ENCODE measurements at places on chromosomes 3 and 15. TPM values are rescaled to one million over a fixed set of nuclear protein-coding genes. Genes with fewer than 3 reads are reported as not detected.
A peak's percentile ranks its signal among the peaks of the same experiment; 100 is the strongest.

- DNase-seq, result no peak
Observed at GRCh38 chr3:126451511-126451910, 24.2 kb downstream of the ZXDC start.

DNA sequence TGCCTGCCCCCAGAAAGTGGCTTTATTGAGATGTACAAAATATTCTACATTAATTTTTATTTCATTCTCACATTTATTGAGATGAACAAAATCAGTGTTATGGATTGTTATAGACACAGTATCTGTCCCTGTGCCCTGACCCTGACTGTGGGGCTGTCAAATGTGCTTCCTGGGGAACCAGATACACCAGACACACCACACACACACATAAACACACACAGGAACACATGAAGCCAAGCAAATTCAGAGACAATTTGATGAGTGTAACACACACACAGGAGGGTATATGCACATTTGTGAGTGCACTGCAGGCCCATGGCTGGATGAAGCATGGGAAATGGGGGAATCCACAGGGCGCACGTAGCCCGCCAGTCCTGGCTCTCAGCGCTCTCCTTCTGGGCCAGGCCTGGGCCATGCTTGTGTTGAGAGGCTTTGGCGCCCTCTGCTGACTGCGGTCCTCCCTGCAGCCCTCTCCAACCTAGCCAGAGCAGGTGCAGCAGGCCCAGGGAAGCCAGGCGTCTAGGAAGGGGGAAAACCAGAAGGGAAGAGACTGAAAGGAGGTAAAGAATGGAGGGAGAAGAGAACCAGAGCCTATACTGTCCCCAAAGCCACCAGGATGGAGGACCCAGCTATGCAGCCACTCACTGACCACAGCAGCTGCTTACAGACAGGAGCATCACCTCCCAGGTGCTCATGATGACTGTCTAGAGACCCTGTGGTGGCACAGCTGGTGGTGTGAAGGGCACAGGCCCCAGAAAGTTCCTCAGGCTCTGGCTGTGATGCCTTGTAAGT is 18.0 kb upstream of the LOXL1 start:
- DNase-seq, result peak; percentile 85

- DNase-seq, result no peak
Observed at GRCh38 chr15:83855956-83856355, 202.0 kb downstream of the ADAMTSL3 start.

RHCG gene
- 373 TPM for polyA plus RNA-seq

DNA sequence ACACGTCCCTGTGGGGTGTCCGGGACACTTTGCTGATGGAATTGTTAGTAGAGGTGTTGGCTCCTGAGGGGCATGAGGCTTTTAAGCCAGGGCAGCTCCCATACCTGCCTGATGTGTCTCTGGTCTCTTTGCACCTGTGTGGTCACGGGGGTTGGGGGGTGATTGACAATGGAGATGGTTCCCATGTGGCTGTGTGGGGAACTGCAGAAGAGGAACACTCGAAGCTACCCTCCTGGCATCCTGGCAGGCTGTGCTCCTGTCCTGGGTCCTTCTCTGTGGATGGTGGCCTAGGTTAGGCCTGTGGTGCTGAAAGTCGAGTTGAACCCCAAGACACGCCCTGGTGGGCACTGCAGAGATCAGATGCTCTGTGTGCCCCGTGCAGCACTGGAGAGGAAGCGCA is 73.4 kb downstream of the HMCES start:
- no peak for DNase-seq

DNA sequence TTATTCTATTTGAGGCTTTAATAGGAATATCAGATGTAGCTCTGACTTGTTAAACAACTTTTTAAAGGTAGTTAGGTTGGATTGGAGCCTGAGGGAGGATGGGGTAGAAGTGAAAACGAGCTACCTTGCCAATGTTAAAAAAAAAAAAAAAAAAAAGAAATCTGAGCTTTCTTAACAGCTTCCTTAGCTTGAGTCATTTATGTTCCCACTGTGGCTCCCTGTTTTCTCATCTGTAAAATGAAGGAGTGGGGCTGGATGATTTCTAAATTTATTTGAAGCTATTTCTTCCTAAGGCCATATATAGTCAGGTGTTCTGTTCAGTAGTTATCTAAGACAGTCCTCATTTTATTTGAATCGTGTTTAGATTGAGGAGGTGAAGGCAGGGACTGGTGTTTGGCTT is 105.7 kb downstream of the EDEM1 start:
- DNase-seq, result no peak

- no peak for DNase-seq
Observed at GRCh38 chr15:100129677-100130076, 212.1 kb downstream of the ADAMTS17 start.

DNA sequence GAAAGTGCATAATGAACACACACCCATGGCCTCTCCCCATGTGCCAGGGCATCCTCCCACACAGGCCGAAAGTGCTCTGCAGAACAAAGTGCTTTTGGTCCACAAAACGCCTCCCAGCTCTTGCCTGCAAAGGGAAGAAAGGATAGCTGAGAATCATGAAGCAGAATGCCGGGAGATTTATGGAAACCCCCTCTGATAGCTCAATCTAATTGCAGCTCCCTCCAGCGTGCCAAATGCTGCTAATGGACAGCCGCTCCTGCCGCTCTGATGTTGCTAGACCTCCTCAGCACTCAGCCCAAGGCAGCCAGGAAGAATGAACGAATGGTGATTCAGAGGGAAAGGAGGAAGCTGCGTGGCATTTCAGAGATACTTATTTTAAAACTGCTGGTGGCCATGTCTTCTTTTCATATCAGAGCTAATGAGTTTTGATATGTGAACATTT is 145.3 kb downstream of the TJP1 start:
- DNase-seq, result no peak

DNA sequence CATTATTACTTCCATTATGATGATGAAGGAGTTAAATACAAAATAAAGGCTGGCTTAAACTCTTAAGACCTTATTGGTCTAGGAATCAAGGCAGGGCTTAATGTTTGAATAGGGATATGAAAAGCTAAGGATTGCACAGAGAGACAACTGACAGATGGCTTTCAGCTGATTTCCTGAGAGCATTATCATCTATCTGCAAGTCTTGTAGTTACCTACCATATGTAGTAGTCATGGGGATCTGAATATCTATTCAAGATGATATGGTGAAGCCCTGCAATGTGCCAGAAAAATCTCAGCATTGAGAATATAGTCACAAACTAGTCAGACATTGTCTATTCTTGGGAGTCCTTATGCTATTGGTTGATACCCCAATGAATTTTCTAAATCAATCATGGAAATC is 47.5 kb upstream of the CHMP2B start:
- DNase-seq, result no peak

DNA sequence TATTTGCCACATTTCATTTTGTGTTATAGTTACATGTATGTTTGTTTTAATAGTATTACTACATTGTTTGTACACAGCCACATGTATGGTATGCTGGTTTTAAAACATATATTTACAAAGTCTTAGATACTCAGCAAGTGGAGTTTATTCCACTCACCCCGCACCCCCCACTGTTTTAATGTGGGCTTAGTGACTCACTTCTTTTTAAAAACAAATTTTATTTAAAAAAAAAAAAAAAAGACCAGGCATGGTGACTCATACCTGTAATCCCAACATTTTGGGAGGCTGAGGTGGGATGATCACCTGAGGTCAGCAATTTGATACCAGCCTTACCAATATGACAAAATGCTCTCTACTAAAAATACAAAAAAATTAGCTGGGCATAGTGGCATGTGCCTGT is 26.9 kb upstream of the TJP1 start:
- no peak for DNase-seq

DNA sequence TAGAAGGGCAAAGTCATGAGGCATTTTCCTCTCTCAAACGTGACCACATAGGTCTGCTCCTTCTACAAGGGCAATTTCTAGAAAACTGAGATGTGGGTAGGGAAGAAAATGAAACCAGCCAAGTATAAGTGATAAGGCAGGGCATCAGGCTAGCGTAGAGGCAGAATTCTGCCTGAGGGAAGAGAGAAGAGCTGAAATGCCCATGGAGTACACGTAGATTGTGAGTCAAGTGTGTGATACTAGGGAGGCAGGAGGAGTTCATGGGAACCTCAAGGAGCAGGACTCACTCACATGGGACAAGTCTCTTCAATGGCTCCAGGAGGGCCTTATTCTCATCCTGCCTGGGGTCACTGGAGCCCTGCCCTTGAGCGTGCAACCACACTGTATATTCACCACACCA is 34.9 kb upstream of the PPP4R2 start:
- no peak for DNase-seq

DNA sequence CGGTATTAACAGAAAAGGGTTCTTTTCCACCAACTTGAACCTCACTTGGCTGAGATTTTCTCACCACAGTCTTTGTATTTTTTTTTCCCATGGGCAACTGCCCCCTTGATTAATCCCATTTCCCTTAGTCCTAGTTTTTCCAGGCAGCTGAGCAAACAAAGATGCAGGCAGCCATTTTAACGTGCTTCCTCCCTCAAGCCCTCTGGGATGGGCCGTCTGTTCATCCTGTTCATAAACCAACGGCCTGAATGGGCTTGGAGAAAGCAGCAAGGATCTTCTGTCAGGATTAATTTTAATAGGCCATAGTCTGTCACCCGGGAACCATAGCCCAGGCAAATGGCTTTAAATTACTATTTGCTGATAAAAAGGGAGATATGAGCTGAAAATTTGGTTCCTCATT is 10.4 kb upstream of the POLR2M start:
- DNase-seq, result no peak

GRCh38 chr3:117473981-117474538 is 764.5 kb downstream of the TUSC7 start:
- peak; percentile 4 for DNase-seq

TP63 gene
- polyA plus RNA-seq, result 0.13 TPM

GRCh38 chr3:111999484-112000324 is 982 bp downstream of the TAGLN3 start:
- DNase-seq, result no peak

DNA sequence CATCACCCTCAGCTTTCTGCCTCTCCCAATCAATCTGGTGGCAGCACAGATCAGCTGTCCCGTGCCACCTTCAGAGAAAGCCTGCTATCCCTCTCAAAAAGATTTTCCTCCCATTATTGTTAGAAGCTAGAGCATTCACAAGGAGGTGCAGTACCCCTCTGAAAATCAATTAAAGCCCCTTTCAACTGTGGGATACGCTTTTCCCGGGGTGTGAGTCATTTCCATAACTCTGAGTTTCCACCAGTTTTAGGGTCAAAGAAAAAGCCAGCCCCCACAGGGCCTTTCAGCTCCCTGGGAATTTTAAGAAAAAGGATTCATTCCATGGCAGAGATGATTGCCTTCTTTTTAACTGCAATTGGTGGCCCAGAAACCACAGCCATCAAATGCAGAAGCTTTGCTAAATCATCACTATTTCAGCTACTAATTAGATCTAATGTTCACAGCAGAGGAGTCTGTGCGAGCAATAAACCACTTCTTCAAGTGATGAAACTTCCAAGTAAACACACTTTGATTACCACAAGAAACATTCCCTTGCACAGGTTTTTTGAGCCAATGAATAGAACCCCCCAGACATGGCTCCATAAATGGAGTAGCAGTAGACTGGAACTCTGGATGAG is 270.0 kb upstream of the TPRG1 start:
- DNase-seq, result no peak

GRCh38 chr3:78972617-78973301 is 795.0 kb downstream of the ROBO1 start:
- DNase-seq, result no peak

Measured in kidney (tissue), 22 donors.